ENCODE measurements at places on chromosomes 1 and 21.

- DNase-seq = no peak
These were observed 61.3 kb downstream of the GLUL start for GRCh38 chr1:182330303-182330702.

DNA sequence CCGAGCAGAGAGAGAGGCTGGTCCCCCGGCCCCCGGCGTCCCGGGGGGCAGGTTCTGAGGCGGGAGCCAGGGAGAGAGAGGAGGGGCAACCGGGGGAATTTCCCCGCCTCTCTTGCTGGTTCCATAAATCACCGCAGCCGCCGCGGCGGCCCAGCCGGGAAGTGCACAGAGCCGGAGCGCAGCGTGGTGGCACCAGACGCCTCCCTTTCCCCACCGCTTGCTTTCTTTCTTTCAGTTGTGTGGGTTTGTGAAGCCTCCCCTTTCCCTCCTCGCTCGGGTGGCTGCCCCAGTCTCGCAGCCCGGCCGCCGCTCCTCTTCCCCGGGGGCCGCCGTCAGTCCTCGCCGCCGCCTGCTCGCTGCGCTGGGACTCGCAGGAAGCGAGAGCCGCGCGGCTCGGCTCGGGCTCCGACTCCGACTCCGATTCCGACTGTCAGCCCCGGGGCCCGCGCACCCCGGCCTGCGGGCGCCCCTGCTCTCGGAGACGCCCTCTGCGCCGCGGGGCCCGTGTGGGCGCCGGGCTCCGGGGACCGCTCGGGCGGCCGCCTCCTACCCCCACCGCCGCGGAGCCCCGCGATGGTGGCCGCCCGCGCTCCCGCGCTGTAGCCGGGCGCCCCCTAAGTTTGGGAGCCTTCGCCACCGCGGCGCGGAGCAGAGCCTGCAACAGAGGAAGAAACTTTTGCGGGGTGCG lies at the start of gene CACHD1:
TSS of gene CACHD1 (plus strand) at position 153 of the 688 bp plus-strand sequence. CDS start 616 bp downstream, outside the sequence.
- DNase-seq = peak; percentile 47

DNA sequence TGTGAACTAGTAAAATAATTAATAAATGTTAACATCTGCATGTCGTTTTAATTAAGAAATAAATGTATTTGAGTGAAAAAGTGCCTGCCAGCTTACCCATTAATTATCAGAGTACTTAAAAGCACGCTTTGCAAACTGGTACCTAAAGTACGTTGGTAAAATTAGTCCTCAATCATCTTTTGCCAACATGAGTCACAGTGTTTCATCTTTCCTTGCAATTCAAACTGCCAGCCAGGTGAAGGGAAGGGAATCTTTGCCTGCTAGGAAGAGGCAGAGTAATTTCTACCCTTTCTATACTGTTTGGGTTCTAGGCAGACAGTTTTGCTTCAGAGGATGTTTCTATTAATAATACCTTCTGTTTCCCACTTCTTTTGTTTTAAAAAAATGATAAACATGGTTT lies 57.2 kb upstream of the CNIH3 start:
- DNase-seq = no peak

- DNase-seq = no peak
These were observed 38.0 kb upstream of the MAGOH start for GRCh38 chr1:53276153-53276901.

DNA sequence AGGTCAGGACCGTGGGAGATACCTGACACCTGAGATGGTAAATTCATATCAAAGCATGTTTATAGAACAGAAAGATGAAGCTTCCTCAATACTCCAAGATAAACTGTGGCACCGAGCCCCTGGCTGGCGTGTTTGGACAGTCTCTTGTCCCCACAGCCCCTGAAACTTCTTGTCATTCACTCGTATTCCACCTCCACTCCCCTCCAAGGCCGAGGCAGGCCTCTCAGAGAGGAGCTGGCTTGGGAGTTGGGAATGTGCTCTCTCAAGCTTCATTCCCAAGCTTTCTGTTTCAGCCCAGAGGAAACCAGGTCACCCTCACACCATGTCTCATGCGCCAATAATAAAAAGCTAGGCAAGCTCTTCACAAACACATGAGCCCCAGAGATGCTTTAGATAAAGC lies 86.1 kb downstream of the NPHP4 start:
- DNase-seq = no peak
